ENCODE measurements at places on chromosomes 16 and 17.
A peak's percentile ranks its signal among the peaks of the same experiment; 100 is the strongest.

- no peak for DNase-seq
These were observed 36.1 kb upstream of the COX10 start for GRCh38 chr17:14033166-14033565.

GRCh38 chr17:76892329-76892728 is 24.1 kb downstream of the MGAT5B start:
- DNase-seq: no peak

DNA sequence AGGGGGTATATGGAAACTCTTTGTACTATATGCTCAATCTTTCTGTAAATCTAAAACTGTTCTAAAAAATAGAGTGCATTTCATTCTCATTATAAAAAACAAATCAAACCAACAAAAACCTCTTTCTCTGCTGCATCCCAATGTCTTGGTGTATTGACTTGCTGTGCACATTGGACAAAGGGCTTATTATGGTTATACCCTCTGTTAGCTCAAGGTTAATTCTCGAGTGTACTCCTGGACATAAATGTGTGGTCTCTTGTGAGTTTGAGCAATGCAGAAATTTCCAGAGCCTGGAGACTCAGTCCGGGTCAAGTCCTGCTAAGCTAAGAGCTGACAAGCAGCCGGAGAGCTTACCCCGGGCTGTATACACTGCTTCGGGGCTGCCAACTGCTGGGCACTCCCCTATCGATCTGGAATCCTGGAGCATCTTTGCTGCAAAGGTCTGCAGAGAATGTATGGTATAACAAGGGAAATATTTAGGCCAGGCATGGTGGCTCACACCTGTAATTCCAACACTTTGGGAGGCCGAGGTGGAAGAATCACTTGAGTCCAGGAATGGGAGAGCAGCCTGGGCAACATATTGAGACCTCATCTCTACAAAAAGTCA is 66.2 kb upstream of the BRD7 start:
- DNase-seq: no peak

- peak; percentile 54 for DNase-seq
These were observed 15.1 kb downstream of the SAMD14 start for GRCh38 chr17:50114849-50115357.

GRCh38 chr16:87202346-87202745 is 114.8 kb downstream of the C16orf95 start:
- DNase-seq: no peak

DNA sequence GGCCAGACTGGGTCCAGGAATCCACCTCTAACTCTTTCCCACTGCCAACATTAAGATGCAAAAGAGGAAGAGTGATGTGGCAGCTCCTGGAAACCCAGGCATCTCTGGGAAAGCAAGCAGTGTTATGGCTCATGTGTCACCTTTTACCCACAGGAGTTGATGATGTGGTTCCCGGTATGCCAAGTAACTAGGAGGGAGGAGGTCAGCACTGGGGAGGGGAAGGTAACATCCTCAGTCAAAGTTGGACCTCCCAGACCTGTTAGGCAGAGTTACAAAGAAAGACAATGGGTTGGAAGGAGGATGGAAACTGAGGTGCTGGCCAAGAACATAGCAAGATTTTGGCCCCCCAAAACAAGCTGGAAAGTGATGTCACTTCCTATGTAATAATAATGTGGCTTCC is 11.4 kb downstream of the KRABD2 start:
- no peak for DNase-seq
